Muscle of back (tissue), 13 donors: ENCODE measurements at places on chromosomes 3 and 15. TPM values are rescaled to one million over a fixed set of nuclear protein-coding genes. Genes with fewer than 3 reads are reported as not detected.
A peak's percentile ranks its signal among the peaks of the same experiment; 100 is the strongest.

The SPINT1 gene
- 0.56 TPM for polyA plus RNA-seq

- DNase-seq = no peak
These were observed 283.3 kb downstream of the FEZF2 start for GRCh38 chr3:62090066-62090465.

The SLC15A2 gene
- 50.1 TPM for polyA plus RNA-seq

DNA sequence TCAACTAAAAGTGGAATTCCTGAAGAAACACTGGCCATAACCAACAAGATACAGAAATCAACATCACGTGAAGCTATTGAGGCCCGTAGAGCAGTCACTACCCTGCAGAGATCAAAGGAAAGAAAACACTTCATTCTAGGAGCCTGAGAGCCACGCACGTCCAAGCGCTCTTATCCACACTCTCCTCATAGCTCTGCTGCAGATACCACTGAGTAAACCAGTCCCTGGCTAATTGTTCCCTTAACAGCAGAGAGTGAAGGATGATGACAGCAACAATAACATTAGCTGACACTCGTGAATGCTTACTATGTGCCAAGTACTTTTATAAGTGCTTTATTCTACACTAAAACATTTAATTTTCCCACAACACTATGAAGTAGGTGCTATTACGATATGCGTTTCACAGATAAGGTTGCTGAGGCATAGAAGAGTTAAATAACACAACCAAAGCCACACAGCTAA is 271.0 kb upstream of the GADL1 start:
- no peak for DNase-seq

The CCR2 gene
- polyA plus RNA-seq = 1.1 TPM

The FYTTD1 gene
- polyA plus RNA-seq = 60.1 TPM

DNA sequence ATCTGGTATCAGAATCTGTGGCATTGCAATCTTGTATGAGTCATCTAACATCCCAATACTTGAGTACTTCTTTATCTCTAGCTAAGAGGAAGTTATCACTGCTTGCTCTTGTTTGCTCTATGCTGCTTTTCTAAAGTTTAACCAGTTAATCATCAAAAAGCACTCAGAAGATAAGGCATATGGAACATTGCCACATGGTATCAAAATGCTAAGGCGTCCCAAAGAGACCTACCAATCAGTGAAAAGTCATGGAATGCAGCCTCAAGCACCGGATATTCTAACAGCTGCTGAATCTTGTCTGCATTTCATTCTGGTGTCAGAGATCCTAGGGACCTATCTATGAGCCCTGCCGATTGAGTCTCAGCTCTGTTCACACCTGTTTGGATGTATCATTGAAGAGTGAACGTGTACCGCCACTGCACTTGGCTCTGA is 192.8 kb downstream of the ARPP21 start:
- peak; percentile 18 for DNase-seq

The SOX2 gene
- polyA plus RNA-seq = 0.32 TPM

The STRIT1 gene
- polyA plus RNA-seq = 82.6 TPM
